ENCODE measurements at places on chromosomes 12 and 14. TPM values are rescaled to one million over a fixed set of nuclear protein-coding genes. Genes with fewer than 3 reads are reported as not detected.
A peak's percentile ranks its signal among the peaks of the same experiment; 100 is the strongest.

GRCh38 chr12:18421867-18422266 lies 160.5 kb downstream of the PIK3C2G start:
- no peak overlapping the region for H3K27ac ChIP-seq
- H3K36me3 ChIP-seq, result no peaks in the 10 kb centered on the region
- H3K27me3 ChIP-seq, result no peaks in the 10 kb centered on the region

- no peaks in the 10 kb centered on the region for H3K36me3 ChIP-seq
- H3K4me3 ChIP-seq, result no peak overlapping the region
- DNase-seq, result no peak
- no peaks in the 10 kb centered on the region for H3K27me3 ChIP-seq
- H3K4me1 ChIP-seq, result no peaks in the 10 kb centered on the region
These were observed 22.5 kb downstream of the E2F7 start for GRCh38 chr12:77042833-77043232.

DNA sequence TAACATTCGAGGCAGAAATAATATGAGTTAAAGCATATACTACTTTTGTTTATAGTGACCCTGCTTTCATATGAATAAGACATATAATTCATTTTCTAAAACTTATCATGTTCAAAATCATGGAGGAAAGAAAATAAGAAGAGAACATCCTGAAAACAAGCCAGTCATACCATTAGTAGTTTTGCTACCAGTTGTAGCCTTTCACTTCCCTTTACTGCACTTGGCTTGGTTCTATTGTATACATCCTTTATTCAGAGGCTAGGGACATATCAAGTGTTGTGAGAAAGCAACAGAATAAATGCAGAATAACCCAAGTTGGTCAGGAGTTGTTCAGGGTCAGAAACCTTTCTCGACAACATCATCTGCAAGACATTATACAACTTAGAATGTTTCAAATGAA lies 598.7 kb downstream of the SOX5 start:
- H3K4me1 ChIP-seq, result no peaks in the 10 kb centered on the region
- no peaks in the 10 kb centered on the region for H3K36me3 ChIP-seq
- no peak overlapping the region for H3K4me3 ChIP-seq
- DNase-seq, result no peak
- no peaks in the 10 kb centered on the region for H3K27me3 ChIP-seq
- H3K27ac ChIP-seq, result no peak overlapping the region

LALBA gene
- not detected for total RNA-seq

GRCh38 chr12:108747563-108747962 lies 16.2 kb upstream of the CORO1C start:
- no peak for DNase-seq
- H3K27me3 ChIP-seq, result no peaks in the 10 kb centered on the region
- no peak overlapping the region for H3K27ac ChIP-seq

GRCh38 chr14:50041980-50042379 lies 74.4 kb downstream of the VCPKMT start:
- peaks cover 36% of the 10 kb centered on the region for H3K4me1 ChIP-seq
- H3K36me3 ChIP-seq, result no peaks in the 10 kb centered on the region
- H3K27me3 ChIP-seq, result no peaks in the 10 kb centered on the region
- no peak overlapping the region for H3K4me3 ChIP-seq
- no peak overlapping the region for H3K27ac ChIP-seq
- no peak for DNase-seq

- no peaks in the 10 kb centered on the region for H3K4me1 ChIP-seq
- no peak for DNase-seq
- H3K4me3 ChIP-seq, result no peak overlapping the region
These were observed 79.4 kb upstream of the CDKN3 start for GRCh38 chr14:54317391-54317790.

DNA sequence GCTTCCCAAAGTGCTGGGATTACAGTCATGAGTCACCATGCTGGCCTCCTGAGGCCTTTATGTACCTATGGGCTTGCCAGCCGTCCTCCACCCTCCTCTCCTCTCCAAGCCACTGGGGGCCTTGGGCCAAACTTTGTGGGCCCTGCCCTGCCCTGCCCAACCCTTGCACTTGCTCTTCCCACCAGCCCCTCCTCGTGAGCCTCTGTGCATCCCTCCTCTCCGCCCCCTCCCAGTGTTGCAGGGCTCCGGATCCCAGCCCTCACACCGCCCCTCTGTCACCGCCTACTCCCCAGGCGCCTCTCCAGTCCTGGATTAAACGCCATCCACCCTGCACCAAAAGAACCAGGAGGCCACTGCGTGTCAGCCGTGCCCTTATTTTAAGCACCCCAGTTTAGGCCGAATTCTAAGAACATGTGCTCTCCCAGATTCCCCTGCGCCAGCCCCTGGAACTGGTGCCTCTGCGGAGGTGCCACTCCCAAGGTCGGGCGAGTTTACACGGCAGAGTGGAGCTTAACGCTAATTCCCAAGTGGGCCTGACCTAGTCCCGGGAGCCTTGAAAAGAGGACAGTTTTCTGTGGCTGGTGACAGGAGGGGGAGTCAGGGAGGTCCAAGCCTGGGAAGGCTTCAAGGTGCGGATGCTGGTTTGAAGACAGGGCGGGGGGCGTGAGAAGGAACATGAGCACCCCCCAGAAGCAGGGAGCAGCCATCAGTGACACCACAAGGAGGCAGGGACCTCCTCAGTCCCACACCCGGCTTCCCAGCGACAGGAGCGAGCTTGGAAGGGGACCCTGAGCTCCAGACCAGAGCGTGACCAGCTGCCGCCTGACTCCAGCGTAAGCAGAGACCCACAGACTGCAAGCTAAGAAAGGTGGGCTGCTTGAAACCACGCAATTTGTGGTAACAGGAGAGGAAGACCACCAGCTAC lies 21.2 kb upstream of the CDCA4 start:
- no peak overlapping the region for H3K4me3 ChIP-seq
- no peaks in the 10 kb centered on the region for H3K36me3 ChIP-seq
- H3K27ac ChIP-seq, result no peak overlapping the region

DNA sequence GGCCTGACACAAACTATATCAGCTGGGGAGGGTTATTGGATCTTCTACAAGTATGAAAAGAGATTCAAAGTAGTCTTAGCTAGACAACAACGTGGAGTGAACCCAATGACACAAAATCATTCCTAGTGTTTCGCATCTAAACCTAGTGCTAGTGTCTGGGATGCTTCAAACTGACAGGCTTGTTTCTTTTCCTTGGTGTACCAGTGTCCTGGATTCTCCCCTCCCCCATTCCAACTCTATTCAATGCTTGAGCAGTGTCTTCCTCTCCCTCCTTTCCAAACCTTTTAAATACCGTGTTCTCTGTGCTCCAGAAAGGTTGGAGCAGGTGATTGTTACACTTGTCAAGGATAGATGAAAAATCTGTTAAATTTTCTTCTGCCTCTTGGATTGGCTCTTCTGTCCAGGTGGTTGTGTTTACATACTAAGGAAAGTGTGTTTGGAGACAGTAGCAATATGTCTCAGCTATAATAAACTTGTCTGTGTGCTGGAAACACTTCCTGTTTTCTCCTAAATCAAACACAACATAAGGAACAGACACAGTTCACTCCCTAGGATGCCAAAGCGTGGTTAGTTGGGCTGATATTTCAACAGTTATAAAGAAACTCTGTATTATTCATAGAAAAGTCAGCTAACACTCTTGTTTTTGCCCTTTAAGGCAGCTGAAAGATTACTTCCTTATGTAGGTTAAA lies 14.4 kb upstream of the GUCY2C start:
- H3K36me3 ChIP-seq, result no peaks in the 10 kb centered on the region
- H3K4me1 ChIP-seq, result no peaks in the 10 kb centered on the region
- no peak overlapping the region for H3K27ac ChIP-seq
- no peaks in the 10 kb centered on the region for H3K27me3 ChIP-seq
- no peak overlapping the region for H3K4me3 ChIP-seq

DNA sequence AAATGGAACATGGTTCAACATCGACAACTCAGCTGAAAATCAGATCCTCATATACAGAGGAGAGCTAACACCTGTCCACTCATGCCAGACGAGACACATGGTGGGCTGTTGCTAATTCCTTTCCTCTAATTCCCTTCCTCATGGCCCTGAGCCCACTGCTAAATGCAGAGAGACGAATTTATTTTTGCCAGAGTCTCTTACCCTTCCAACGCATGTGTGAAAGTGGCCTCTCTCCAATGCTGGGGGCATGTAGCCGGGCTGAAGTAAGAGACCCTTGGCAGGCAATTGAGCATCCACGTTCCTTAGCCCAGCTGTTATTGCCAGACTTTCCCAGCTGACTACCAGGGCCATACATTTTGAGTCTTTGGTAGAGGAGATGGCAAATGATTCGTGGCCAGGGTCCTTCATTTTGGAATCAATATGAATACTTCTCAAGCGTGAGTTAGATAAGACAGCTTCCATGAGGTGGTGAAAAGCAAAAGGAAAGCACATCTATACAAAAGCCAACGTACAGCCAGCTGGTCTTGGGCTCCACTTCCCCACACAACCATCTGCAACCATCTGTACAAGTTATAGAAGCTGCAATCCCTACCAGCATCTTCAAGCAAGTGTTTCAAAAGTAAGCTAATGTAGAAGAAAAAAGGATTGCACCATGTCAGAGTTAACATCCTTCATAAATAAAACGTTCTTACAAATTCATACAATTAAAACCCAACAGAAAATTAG lies 28.6 kb downstream of the CORO1C start:
- H3K4me3 ChIP-seq, result no peak overlapping the region
- H3K4me1 ChIP-seq, result peaks cover 40% of the 10 kb centered on the region
- peak overlapping the region; percentile 63 for H3K27ac ChIP-seq
- H3K36me3 ChIP-seq, result peaks cover 38% of the 10 kb centered on the region
- DNase-seq, result no peak

DNA sequence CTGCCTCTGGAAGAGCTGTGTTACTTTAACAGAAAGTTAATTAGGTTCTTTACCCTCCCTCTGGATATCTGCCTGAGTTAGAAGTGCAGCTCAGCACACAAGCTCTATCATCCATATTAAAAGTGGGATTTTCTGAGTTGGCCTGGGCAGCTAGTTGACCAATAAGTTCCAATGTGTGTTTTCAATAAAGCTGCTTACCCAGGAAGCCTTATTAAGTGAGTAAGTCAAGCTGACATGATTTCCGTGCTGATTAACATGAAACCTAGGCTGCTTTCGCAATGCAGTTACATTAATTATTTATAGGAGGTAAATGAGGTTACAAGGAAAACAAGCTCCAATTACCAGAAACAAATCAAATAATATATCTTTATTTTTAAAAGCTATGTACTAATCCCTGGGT lies 4.8 kb downstream of the NEUROD4 start:
- no peak for DNase-seq
- no peaks in the 10 kb centered on the region for H3K36me3 ChIP-seq
- H3K4me1 ChIP-seq, result no peaks in the 10 kb centered on the region
- no peak overlapping the region for H3K4me3 ChIP-seq
- H3K27me3 ChIP-seq, result peaks cover 16% of the 10 kb centered on the region

Measured in heart right ventricle (tissue), 16 donors.